ENCODE measurements at places on chromosomes 3 and 15.

DNA sequence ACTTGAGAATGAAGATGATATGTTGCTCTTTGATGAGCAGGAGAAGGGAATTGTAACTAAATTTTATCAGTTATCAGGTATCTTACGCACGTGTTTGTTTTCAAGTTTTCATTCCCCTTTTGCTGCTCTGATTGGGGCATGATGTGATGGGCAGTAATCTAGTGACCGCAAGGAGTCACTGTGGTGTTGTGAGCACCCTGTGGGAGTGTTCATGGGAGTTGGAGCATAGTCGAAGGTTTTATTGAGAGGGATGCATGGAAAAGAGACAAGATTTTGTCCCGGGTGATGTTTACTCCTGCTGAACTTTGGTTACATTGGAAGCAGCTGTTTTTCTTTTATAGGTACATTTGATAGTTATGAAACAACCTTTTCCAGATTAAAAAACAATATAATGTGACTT, 2.1 kb downstream of the FAN1 start:
- DNase-seq: no peak

DNA sequence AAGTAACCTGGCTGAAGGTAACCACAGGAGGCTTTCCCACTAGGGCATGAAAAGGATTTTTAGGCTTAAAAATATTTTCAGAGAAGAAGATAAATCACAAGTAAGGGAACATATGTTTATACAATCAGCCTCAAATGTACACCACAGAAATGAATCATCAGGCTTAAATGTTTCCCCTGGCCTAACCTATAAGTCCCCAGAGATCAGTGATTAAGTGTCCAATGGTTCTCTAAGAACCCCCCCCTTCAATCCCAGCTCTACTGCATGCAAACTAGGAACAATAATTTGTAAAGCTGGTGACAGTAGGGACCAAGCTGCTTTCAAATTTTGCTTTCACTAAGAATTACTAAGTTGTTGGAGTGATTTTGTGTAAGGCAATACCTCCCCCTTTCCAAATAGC, 431.6 kb upstream of the LMCD1 start:
- no peak for DNase-seq

- no peak for DNase-seq
Measured at GRCh38 chr3:50132421-50133282, 22.5 kb upstream of the SEMA3F start.

GRCh38 chr3:81726735-81727134, 34.7 kb downstream of the GBE1 start:
- DNase-seq: no peak

- no peak for DNase-seq
Measured at GRCh38 chr3:172275586-172275985, 172.7 kb downstream of the GHSR start.

- no peak for DNase-seq
Measured at GRCh38 chr3:150736316-150736719, 26.7 kb downstream of the SIAH2 start.

- no peak for DNase-seq
Measured at GRCh38 chr3:45666757-45667431, 22.3 kb upstream of the SACM1L start.

DNA sequence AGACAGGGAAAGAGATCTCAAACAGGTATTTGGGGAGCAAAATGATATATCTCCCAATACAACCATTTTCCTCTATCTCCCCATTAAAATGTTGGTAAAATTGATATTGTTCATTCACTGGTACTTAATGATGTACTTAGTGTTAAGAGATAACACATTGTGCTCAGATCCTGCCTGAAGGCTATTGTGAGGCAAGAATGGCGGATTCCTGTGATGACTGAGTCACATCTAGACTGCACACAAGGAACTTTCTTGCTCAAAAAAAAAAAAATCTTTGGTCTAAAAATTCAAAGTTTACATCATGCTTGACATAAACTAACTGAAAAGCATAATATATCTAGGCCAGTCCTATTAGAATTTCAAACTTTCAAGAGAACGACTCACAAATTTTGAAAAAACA, 171.1 kb upstream of the TTC14 start:
- DNase-seq: no peak

DNA sequence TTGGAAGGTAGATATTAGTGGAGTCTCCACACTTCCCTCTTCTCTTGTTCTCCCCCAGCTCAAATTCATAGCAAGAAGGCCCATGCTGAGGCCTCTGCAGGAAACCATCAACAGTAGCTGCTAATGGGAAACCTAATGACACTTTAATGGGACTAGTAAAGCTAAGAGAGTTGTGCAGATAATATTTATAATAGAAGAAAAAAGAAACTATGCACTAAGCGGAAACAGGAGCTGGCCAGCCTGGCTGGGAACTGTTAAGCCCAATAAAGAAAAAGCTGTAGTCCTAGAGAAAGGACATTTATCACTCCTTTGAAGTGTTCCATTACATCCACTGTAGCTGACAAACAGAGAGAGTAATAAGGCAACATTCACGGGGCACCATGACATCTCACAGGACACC, 229.6 kb downstream of the IGSF11 start:
- DNase-seq: no peak

DNA sequence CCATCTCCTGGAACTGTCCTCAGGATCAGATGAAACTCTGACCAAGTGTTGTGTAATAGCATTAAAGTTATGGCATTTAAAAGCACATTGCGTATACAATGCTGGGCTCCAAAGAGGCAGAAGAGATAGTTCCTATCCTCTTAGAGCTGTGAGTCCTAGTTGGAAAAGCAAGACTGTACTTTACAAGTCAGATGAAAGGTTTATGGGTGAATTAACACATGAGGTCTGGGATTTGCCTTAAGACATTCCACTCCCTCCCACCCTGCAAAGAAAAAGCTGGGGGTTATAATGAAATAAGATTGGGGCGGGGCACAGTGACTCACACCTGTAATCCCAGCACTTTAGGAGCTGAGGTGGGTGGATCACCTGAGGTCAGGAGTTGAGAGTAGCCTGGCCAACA, 35.6 kb downstream of the SNAPC5 start:
- DNase-seq: no peak

GRCh38 chr15:68631601-68632051, 52.8 kb downstream of the CORO2B start:
- no peak for DNase-seq

- DNase-seq: no peak
Measured at GRCh38 chr15:78682693-78683410, 41.8 kb upstream of the CHRNB4 start.

DNA sequence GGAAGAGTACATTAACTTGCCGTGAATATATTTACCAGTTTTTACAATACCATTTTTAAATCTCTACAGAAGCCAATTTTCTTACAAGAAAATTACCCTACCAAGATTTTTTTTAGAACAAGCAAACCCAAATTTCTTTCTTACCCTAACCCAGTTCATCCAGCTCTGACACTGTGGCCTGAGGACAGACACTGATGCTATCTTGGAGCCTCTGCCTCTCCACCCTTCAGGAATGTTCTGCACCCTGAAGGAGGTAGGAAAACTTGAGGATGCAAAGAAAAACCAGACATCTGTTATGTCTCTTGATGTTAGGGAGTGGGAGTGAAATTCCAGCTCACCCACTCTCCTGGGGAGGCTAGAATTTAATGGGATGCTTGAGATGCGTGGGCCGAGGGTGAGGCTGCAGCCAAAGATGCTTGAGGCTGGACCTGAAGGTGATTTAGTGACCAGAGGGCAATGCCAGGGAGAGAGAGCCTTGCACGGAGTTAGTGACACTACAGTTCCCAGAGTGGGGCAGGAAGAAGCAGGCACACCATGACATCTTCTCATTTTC, 69.9 kb downstream of the LIPC start:
- no peak for DNase-seq

- DNase-seq: no peak
Measured at GRCh38 chr15:53414167-53414566, 345.3 kb downstream of the WDR72 start.

DNA sequence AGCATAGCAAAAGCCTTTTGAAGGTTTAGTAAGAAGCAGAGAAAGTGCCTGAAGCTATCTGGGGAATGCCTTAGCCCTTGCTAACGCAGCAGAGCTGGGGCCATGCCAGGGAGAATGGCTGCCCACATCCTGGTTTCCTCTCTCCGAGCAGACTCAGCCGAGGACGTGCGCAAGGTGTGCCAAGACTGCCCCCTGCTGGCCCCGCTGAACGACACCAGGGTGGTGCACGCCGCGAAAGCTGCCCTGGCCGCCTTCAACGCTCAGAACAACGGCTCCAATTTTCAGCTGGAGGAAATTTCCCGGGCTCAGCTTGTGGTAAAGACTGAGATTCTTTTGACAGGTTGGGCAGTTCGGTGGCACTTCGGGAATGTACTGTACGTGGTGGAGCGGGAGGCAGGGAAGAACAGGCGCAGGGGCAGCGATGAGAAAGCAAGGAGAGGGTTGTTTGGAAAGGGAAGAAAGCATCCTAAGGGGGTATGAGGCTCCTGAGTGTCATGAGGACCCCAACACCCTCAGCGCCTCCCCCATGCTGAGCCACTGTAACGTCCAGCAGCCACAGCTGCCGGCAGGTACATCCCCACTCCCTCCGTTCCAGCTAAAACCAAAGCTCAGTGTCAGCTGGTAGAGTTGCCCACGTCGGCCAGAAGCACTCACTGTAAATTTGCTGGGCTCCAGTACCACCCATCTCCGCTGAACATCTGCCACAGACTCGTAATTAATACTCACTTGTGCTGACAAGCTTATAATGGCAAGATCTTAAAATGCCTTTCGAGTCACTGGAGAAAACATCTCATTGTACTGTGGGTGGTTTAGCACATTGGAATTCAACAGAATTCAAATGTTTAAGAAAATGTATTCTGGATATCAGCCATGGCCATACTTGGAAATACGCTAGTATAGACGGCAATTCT, 4.4 kb downstream of the AHSG start:
- DNase-seq: peak; percentile 78

DNA sequence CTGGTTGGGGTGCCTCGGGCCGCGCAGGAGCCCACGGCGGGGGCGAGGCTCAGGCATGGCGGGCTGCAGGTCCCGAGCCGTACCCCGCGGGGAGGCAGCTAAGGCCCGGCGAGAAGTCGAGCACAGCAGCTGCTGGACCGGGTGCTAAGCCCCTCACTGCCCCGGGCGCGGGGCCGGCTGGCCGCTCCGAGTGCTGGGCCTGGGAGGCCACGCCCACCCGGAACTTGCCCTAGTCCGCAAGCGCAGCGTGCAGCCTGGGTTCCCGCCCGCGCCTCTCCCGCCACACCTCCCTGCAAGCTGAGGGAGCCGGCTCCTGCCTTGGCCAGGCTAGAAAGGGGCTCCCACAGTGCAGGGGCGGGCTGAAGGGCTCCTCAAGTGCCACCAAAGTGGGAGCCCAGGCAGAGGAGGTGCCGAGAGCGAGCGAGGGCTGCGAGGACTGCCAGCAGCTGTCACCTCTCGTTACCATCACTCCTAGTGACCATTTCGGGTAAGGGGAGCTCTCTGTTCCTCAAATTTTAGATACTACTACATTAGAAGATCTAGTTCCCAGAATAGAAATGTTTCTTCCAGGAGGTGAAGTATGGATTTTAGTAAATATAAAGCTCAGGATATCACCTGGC, 417.0 kb upstream of the AGTR1 start:
- DNase-seq: no peak

- no peak for DNase-seq
Measured at GRCh38 chr3:177826253-177826652, 629.0 kb upstream of the TBL1XR1 start.

DNA sequence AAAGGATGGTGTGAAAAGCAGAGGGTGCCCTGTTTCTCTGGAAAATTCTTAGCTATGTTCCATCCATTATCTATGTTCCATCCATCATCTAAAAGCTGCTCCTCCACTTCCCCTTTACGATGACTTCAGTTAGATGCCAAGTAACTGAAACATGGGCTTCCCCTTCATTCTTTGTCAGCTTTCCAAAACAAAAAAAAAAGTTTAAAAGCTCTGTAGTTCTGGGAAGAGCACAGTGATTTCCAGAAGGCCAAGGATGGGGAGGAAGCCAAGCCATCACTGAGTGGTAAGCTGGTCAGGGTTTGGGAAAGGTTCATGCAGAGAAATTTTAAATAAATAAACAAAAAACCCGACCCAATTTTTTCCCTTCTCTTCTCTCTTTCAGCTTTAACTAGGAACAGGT, 111.5 kb downstream of the CFAP44 start:
- DNase-seq: no peak

GRCh38 chr3:126034481-126035361, 49.2 kb downstream of the SLC41A3 start:
- DNase-seq: no peak

GRCh38 chr3:4687167-4687566, 194.0 kb downstream of the ITPR1 start:
- no peak for DNase-seq

- no peak for DNase-seq
Measured at GRCh38 chr15:40936709-40937666, 7.8 kb downstream of the DLL4 start.

- DNase-seq: no peak
Measured at GRCh38 chr15:97545799-97546198, 414.7 kb upstream of the ARRDC4 start.

- no peak for DNase-seq
Measured at GRCh38 chr3:46188708-46189107, 19.4 kb downstream of the CCR1 start.

- DNase-seq: no peak
Measured at GRCh38 chr3:63631670-63632069, 20.8 kb upstream of the SNTN start.

- DNase-seq: no peak
Measured at GRCh38 chr15:69482686-69483256, 30.2 kb downstream of the RPLP1 start.

- DNase-seq: no peak
Measured at GRCh38 chr15:70080347-70080746, 17.4 kb downstream of the TLE3 start.

DNA sequence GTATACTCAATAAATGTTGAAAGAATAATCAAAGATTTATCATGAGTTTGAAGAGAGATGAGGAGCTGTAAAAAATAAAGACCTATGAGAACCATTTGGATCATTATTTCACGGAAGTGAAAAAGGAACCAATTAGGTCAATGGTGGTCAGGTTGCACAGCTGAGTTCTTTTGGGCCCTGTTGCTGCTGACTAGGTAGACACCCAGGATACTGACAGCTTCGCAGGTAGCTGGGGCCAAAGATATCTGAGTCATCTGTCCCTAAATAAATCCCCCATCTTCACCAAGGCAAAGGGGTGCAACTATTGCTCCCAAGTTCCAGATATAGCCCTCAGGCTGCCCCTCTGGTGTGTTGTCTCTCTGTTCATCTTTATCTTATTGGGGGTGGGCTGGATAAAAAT, 5.0 kb upstream of the ARL14 start:
- DNase-seq: no peak
